ENCODE measurements at places on chromosomes 7 and 10.

GRCh38 chr7:71470830-71471229 is 338.9 kb downstream of the GALNT17 start:
- no peaks in the 10 kb centered on the region for H3K4me1 ChIP-seq
- no peaks in the 10 kb centered on the region for H3K36me3 ChIP-seq
- no peak for DNase-seq
- H3K27ac ChIP-seq = no peak overlapping the region

DNA sequence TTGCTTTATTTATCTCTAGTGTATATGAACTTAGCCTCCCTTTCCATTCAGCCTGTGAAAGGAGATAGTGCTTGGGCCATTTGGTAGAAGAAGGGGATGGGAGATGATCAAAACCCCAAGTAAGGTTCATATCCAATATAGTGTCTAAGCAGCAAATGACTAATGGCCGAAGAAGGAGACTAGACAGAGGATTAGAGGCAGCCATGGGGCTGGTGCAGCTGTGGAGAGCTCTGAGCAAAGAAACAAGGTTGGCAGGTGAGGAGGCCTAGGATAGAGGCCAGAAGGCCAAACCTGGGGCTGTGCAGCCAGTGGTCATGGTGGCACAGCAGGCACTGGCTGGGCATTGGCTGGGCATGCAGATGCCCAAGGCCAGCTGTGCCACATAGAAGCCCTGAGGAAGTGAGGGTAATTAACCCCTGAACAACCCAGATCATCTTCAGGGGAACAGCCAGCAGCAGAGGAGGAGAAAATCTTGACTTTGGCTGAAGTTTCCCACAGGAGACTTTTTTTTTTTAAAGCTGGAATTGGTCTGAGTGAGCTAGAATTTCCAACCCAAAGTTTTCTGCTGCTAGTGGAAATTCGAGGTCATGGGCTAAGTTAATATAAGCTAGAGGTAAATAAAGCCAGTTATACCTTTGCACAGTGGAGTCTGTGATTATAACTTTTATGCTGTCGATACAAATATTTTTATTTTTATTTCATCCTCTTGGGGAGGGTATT is 10.3 kb upstream of the CPA1 start:
- no peak for DNase-seq
- H3K4me1 ChIP-seq = peaks cover 7% of the 10 kb centered on the region
- no peaks in the 10 kb centered on the region for H3K27me3 ChIP-seq
- H3K36me3 ChIP-seq = no peaks in the 10 kb centered on the region
- no peak overlapping the region for H3K4me3 ChIP-seq
- H3K27ac ChIP-seq = no peak overlapping the region

- H3K27ac ChIP-seq = no peak overlapping the region
- no peak for DNase-seq
- no peaks in the 10 kb centered on the region for H3K27me3 ChIP-seq
- H3K4me1 ChIP-seq = peaks cover 8% of the 10 kb centered on the region
Observed at GRCh38 chr7:25288556-25289307, 60.4 kb upstream of the NPVF start.

GRCh38 chr7:8594115-8594514 is 160.7 kb downstream of the NXPH1 start:
- no peaks in the 10 kb centered on the region for H3K27me3 ChIP-seq
- no peak overlapping the region for H3K27ac ChIP-seq
- no peak overlapping the region for H3K4me3 ChIP-seq
- H3K4me1 ChIP-seq = no peaks in the 10 kb centered on the region

GRCh38 chr7:149871576-149871975 is 2.2 kb upstream of the ATP6V0E2 start:
- no peak for DNase-seq
- peaks cover 18% of the 10 kb centered on the region for H3K4me1 ChIP-seq
- H3K27ac ChIP-seq = no peak overlapping the region

DNA sequence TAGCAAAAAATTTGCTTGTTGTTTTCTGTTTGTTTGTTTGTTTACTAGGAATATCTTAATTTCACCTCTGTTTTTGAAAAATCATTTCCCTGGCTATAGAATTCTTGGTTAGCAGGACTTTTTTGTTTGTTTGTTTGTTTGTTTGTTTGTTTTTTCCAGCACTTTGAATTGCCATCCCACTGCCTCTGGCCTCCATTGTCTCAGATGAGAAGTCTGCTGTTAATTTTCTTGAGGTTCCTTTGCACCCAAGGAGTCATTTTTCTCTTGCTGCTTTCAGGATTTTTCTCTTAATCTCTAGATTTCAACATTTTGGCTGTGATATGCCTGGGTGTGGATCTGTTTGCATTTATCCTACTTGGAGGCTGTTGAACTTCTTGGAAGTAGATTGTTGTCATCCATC is 105.7 kb downstream of the FOXL3 start:
- DNase-seq = no peak
- H3K4me1 ChIP-seq = no peaks in the 10 kb centered on the region
- H3K36me3 ChIP-seq = no peaks in the 10 kb centered on the region
- H3K27me3 ChIP-seq = no peaks in the 10 kb centered on the region
- no peak overlapping the region for H3K4me3 ChIP-seq

- no peak overlapping the region for H3K27ac ChIP-seq
- DNase-seq = no peak
- no peak overlapping the region for H3K4me3 ChIP-seq
- no peaks in the 10 kb centered on the region for H3K27me3 ChIP-seq
- no peaks in the 10 kb centered on the region for H3K4me1 ChIP-seq
Observed at GRCh38 chr7:104861729-104862390, 152.1 kb upstream of the KMT2E start.

GRCh38 chr7:151290355-151290760 is 41.9 kb upstream of the SMARCD3 start:
- H3K27ac ChIP-seq = no peak overlapping the region
- no peak overlapping the region for H3K4me3 ChIP-seq
- H3K4me1 ChIP-seq = no peaks in the 10 kb centered on the region

DNA sequence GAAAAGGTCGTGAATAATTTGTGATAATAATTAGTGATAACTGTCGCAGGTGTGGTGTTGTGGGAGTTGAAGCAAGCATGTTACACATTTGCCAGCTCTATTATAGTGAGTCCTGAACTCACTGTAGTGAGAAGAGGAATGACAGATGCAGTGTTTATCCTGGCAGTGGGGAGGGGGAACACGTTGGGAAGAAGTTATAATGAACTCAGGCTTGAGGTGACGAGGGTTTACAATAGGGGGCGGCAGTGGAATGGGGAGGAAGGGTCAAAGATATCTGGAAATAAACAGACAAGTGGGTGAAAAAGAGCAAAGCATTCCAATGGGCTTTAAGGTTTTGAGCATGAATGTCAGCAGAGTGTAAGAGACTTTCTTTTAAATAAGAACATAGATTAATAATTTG is 49.6 kb downstream of the ITPRID1 start:
- no peaks in the 10 kb centered on the region for H3K27me3 ChIP-seq
- H3K4me3 ChIP-seq = no peak overlapping the region
- no peaks in the 10 kb centered on the region for H3K4me1 ChIP-seq
- no peak overlapping the region for H3K27ac ChIP-seq

GRCh38 chr10:62690703-62691102 is 113.8 kb upstream of the ADO start:
- DNase-seq = no peak
- no peak overlapping the region for H3K4me3 ChIP-seq
- no peaks in the 10 kb centered on the region for H3K36me3 ChIP-seq
- H3K4me1 ChIP-seq = no peaks in the 10 kb centered on the region
- H3K27ac ChIP-seq = no peak overlapping the region
- no peaks in the 10 kb centered on the region for H3K27me3 ChIP-seq

DNA sequence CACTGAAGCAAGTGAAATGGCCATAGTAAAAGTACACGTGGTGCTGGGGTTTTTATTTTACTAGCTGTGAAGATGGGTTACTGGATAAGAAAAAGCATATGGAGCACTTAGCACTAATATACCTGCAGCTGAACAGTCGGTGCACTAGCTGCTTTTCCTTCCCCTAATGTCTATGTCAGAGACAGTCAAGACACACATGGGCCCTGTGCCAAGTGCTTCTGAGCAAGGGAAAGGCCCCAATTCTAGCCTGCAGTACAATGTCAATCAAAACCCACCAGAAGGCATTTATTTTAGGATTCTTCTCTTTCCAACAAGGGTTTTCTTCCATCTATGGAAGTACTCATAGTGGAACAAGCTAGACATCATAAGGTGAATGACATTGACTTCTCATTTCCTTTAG is 716.7 kb downstream of the CCSER2 start:
- H3K27ac ChIP-seq = no peak overlapping the region
- no peak overlapping the region for H3K4me3 ChIP-seq
- no peak for DNase-seq
- H3K27me3 ChIP-seq = no peaks in the 10 kb centered on the region
- no peaks in the 10 kb centered on the region for H3K36me3 ChIP-seq

GRCh38 chr7:132244903-132245480 is 331.3 kb downstream of the PLXNA4 start:
- H3K27me3 ChIP-seq = no peaks in the 10 kb centered on the region
- no peaks in the 10 kb centered on the region for H3K4me1 ChIP-seq
- H3K27ac ChIP-seq = no peak overlapping the region
- H3K4me3 ChIP-seq = no peak overlapping the region
- DNase-seq = no peak

DNA sequence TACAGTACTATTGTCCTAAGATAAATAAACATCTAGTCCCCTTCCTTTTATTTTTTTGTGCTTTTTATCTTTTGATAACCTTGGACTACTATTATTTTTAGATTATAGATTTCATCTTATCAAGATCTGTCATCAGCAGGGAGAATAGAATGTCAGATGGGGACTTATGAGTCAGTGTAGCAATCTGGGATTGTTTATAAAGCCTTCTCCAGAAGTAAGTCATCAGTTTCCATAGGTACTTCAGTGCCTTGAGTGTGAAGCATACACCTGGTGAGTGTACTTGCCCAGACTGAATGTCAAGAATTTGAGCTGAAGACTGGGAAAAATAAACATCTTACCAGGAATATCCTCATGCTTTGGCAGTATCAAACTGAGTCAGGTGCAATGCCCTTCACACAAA is 2.1 kb downstream of the CASD1 start:
- DNase-seq = no peak
- H3K27ac ChIP-seq = peak overlapping the region; percentile 95
- H3K27me3 ChIP-seq = no peaks in the 10 kb centered on the region
- H3K36me3 ChIP-seq = no peaks in the 10 kb centered on the region

GRCh38 chr10:34814913-34815184 is 247 bp downstream of the PARD3 start:
- no peaks in the 10 kb centered on the region for H3K27me3 ChIP-seq
- no peak for DNase-seq
- no peaks in the 10 kb centered on the region for H3K36me3 ChIP-seq
- peaks cover 20% of the 10 kb centered on the region for H3K4me1 ChIP-seq
- peak overlapping the region; percentile 94 for H3K4me3 ChIP-seq

DNA sequence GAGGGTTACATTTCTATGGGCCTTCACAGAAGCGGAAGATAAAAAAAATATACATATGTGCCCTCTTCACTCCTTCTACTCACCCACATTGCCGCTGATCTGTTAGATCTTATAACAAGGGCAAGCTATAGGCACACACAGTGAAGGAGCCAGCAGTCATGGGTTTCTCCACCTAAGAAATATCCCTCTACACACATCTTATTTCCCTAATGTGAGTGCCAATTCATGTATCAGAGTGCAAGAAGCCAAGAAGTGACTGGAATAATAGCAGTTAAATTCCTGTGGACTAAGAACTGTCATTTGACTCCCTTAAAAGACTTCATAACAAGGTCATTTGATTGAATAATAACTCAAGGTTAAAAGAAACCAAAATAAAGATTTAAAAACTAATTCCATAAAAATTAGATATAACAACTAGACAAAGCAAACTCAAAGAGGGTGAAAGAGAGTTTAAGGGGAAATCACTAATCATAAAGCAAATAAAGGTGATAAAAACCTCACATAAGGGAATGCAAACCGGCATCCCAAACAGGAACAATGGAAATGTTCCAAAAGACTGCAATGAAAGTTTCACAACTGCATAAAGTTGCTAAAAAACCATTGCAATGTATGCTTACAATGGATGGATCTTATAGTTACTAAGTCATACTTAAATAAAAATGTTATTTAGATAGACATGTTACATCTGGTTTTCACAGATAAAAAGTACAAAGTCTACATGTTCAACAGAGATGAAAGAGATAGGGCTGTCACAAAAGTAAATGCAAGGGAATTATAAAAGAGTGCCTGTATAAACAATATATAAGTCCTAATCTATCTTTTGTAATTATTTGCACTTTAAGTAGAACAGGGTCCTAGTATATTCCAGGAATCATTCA is 42.8 kb downstream of the ARHGAP21 start:
- DNase-seq = no peak
- no peak overlapping the region for H3K27ac ChIP-seq
- no peak overlapping the region for H3K4me3 ChIP-seq
- no peaks in the 10 kb centered on the region for H3K27me3 ChIP-seq
- peaks cover 15% of the 10 kb centered on the region for H3K4me1 ChIP-seq

DNA sequence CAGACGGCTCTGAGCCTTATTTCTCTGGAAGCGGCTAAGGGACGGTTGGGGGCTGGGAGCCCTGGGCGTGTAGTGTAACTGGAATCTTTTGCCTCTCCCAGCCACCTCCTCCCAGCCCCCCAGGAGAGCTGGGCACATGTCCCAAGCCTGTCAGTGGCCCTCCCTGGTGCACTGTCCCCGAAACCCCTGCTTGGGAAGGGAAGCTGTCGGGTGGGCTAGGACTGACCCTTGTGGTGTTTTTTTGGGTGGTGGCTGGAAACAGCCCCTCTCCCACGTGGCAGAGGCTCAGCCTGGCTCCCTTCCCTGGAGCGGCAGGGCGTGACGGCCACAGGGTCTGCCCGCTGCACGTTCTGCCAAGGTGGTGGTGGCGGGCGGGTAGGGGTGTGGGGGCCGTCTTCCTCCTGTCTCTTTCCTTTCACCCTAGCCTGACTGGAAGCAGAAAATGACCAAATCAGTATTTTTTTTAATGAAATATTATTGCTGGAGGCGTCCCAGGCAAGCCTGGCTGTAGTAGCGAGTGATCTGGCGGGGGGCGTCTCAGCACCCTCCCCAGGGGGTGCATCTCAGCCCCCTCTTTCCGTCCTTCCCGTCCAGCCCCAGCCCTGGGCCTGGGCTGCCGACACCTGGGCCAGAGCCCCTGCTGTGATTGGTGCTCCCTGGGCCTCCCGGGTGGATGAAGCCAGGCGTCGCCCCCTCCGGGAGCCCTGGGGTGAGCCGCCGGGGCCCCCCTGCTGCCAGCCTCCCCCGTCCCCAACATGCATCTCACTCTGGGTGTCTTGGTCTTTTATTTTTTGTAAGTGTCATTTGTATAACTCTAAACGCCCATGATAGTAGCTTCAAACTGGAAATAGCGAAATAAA is 175.5 kb downstream of the RNF216 start:
- H3K27ac ChIP-seq = no peak overlapping the region
- H3K36me3 ChIP-seq = no peaks in the 10 kb centered on the region
- H3K4me1 ChIP-seq = no peaks in the 10 kb centered on the region
- H3K4me3 ChIP-seq = no peak overlapping the region
- no peaks in the 10 kb centered on the region for H3K27me3 ChIP-seq

DNA sequence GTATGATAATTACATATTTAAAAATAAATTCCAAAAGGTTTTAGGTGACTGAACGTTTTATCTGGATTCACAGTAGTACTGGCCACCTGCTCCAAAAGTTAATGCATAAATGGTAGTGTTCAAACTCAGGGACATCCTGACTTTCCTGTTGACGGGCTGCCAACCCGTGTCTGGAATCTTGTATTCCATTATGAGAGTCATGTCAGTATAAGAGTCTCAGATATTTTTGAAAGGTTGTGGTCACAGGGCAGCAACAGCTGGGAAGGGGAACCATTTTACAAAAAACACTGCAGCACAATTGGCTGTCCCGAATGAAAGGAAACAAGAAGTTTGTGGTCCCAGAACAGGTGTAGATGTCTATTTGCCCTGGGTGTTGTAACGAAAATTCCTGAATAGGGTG is 2.8 kb downstream of the TDRD1 start:
- no peak overlapping the region for H3K4me3 ChIP-seq
- DNase-seq = peak; percentile 48
- H3K4me1 ChIP-seq = no peaks in the 10 kb centered on the region

GRCh38 chr10:97684866-97685394 is 2.1 kb downstream of the AVPI1 start:
- H3K27me3 ChIP-seq = no peaks in the 10 kb centered on the region
- H3K27ac ChIP-seq = peak overlapping the region; percentile 91
- no peaks in the 10 kb centered on the region for H3K36me3 ChIP-seq
- DNase-seq = no peak

All from transverse colon (tissue), 4 donors.